GM13977 (cell line): ENCODE measurements at places on chromosomes 6 and 20.
A peak's percentile ranks its signal among the peaks of the same experiment; 100 is the strongest.

- no peak for DNase-seq
These were observed 56.0 kb upstream of the SUPT3H start for GRCh38 chr6:45433533-45434380.

GRCh38 chr20:24494460-24494920 lies 25.1 kb downstream of the SYNDIG1 start:
- no peak for DNase-seq

- DNase-seq = no peak
These were observed 27.6 kb downstream of the MRAP2 start for GRCh38 chr6:84061174-84061573.

GRCh38 chr6:64926051-64926450 lies 781.0 kb downstream of the EYS start:
- no peak for DNase-seq

GRCh38 chr20:10940941-10941340 lies 267.1 kb upstream of the JAG1 start:
- peak; percentile 33 for DNase-seq

DNA sequence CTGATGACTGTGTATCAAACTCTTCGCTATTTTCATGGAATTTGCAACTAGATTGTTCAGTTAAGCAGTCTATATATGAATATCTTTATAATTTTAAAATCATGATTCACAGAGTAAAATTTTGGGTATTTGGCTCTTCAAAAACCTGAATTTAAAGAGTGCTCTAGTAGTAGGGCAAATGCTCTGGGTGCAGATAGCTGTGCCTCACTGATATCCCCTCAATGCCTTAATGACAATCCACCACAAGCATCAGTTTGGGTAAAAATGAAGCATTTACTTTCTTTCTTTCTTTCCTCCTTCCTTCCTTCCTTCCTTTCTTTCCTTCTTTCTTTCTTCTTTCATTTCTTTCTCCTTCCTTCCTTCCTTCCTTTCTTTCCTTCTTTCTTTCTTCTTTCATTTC lies 239.7 kb downstream of the ADGRB3 start:
- DNase-seq = no peak

- DNase-seq = no peak
These were observed 47.0 kb downstream of the PRL start for GRCh38 chr6:22249711-22250350.

- no peak for DNase-seq
These were observed 21.9 kb upstream of the EPB41L2 start for GRCh38 chr6:131084982-131085381.

GRCh38 chr20:63701051-63701328 lies 4.5 kb downstream of the TNFRSF6B start:
- peak; percentile 15 for DNase-seq

GRCh38 chr6:138240476-138241245 lies 22.4 kb upstream of the PBOV1 start:
- DNase-seq = no peak

DNA sequence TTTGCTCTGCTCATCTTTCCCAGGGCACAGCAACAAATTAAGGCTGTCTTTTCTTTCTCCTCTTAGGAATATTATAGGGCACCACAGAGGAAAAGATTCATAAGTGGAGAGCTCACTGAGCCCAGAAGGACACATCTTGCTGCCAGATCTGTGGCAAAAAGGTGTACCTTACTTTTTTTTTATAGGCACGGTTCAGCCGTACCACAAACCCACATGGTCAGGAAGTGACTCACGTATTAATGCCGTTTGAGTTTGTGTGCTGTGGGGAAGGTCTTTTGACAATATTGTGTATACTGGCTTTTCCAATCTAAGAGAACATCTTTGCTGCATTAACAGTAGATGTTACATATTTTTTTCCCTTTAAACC lies 28.4 kb downstream of the PAQR8 start:
- DNase-seq = peak; percentile 52

DNA sequence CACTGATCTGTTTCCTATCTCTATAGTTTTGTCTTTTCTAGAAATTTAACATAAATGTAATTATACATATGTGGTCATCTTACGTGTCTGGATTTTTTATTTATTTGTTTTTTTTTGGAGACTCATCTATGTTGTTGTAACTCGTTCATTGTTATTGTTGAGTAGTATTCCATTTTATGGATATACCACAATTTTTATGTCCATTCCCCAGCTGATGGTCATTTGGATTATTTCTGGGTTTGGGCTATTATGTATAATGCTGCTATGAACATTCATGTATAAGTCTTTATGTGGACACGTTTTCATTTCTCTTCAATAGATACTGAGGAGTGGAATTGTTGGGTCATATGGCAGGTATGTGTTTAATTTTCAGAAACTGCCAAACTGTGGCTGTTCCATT lies 10.2 kb downstream of the DZANK1 start:
- DNase-seq = no peak

GRCh38 chr20:32337937-32338661 lies 20.0 kb upstream of the ASXL1 start:
- DNase-seq = no peak

DNA sequence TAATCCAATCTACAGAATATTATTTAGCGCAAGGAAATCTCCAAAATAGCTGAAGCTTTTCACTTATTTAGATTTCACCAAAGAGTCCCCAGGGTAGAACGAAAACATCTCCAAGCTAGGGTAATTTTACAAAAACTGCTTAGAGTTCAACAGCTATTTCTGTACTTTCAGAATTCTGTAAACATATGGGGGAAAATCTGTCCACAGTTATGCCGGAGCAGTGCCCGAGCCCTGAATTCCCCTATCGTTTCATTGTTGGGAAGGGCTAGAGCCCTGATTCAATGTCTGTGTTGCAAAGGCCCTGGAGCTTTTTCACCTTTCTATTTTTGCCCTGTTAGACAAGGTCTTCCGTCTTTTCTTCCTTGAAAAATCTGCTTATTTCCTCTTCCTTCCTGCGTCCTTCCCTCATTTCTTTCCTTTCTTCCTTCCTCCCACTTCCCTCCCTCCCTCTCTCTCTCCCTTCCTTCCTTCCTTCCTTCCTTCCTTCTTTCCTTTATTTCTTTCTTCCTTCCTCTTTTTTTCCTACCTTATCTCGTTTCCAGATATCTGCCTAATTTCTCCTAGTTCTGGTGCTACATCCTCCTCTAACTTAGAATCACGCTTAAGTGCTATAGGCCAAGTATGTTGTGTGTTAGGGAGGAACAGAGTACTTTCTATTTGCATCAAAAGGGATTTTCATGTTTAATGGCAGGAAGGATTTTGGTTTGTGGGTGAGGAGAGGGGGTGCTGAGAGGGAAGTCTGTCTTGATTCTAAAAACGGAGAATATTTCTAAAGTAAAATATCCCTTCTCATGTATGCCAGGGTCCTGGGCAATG lies 122.5 kb upstream of the BMP2 start:
- no peak for DNase-seq

DNA sequence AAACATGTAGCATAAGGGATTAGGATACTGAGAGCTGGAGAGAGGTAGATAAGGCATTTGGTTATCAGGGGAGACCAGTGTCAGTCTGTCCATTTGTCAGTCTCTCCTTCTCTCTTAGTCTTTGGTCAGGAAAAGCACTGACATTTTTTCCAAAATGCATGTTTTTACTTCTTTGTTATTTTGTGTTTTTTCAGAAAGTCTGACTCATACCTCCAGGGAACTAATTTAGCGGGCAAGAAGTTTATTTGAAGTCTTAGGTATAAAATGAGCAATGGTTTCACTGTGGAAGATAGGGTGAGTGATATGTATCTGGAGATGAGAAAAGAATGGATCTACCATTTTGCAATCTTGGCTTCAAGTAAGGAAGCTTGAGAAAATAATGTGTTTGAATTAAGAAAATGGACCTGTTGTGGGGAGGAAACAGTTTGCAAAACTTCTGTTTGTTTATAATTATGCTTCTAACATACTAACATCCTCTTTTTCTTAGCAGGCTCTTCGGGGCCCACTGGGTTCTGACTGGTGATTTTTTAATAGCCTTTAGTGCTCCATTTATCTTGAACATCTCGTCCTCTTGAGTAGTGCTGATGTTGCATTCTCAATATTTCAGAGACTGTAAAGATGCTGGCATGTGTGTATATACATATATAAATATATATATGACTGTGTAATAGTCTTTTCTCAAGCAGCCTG lies 66.9 kb upstream of the FABP7 start:
- no peak for DNase-seq

DNA sequence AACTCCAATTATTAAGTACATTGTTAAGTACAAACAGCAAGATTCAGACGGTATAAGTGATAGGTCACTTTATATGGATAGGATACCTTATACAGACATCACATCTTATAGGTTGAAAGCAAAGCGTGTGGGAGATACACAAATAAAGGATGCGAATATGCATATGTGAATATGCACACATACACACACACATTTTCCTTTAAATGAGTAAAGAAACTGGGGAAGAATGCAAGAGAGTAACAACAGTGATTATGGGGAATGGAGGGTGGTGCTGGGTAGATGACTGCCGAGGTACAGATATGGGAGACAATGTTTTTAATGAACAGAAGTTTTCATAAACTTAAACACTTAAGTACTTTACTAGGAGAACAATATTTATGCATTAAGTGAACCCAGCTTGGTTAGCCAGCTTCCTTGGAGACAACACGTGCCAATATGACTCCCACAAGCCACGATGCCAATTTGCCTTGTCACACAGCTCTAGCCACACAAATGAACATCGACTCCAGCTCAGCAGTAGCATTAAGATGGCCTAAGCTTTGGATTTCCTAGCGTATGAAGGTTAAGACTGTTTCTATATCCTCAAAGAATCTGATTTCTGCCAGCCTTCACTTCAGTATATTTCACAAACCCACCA lies 96.6 kb downstream of the EPB41L2 start:
- DNase-seq = no peak

- no peak for DNase-seq
These were observed 28.1 kb upstream of the MTCL3 start for GRCh38 chr6:127547215-127547614.

DNA sequence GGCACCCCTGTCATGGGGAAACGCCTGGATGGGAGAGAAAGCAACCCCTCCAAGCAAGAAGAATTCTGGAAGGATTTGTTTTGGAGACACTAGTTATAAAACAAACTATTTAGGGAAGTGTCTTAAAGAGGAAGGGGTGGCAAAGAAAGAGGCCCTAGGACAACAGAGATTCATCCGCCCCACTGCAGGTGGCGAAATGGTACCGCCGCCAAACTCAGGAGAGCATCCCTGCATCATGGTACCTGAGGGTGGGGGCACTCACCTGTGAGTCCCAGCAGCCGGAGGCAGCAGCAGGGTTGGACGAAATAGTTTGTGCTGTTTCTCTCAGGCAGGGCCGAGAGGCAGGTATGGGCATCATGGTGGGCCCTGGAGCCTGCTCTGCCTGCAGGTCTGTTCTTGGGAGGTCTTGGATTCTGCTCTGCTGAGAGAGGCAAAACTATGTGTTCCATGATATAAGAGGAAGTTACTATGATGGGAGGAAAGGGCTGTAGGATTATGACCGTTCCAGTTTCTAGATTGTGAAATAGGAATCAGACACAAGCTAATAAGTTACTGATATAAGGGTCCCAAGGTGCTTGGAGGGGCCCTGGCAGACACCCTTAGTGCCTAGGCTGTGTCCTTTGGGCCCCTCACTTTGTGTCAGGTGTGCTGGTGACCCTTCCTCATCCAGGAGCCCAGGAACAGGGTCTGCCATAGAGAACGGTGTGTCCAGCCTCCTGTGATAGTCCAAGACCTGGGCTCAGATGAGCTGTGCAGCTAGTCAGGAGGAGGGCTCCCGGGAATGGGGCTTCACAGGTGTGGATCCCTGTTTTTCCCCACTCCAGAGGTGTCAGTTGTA lies 20.4 kb downstream of the SIRPD start:
- DNase-seq = no peak

DNA sequence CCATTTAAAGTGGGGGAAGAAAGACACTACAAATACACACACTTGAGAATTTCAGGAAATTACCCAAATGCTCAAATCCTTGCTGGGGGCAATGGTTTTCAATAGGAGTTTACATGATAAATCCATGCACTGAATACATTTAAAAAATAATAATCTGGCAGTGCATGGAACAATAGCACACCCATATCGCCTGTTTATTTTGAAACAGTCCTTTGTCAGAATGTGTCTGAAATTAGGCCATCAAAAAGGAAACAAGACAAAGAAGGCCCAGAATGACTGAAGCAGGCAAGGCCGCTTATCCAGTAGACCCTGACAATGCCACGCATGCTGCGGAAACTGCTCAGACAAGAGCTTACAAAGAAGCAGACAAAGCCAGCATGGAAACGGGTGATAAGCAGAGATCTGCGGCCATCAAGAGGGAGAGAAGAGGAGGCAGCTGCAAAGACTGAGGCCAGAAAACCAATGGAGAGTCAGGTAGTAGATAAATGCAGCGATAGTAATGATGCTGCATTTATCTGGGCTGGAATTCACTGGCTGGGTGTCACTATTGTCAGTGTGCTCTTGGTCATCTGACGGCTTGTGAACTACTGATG lies 211.9 kb upstream of the CNR1 start:
- DNase-seq = no peak

GRCh38 chr6:158518191-158519127 lies 41.4 kb upstream of the TMEM181 start:
- peak; percentile 76 for DNase-seq
